ACHN (cell line): ENCODE measurements at places on chromosomes 5 and 9.

GRCh38 chr5:141547488-141547887, 58.6 kb downstream of the PCDHGC5 start:
- peak; percentile 36 for DNase-seq

DNA sequence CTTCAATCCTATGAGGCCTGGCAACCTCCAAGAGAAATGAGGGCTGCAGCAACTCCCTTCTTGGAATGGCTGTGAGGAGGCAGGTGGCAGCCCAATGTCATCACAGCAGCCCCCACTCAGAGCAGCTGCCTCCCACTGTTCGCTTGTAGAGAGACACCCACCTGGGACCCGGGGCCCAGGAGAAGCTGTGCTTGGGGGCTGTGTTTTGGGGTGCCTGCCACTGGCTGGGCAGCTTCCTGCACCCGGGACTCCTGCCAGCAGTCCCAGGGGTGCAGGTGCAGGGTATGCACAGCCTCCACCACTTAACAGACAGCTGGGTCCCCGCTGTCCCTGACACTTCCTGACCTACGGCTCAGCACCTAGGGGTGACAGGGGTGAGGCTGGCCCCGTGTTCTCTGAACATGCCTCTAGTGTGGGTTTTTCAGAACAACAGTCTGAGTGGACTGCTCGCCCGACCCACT, 26.2 kb downstream of the NIPAL4 start:
- no peak for DNase-seq

DNA sequence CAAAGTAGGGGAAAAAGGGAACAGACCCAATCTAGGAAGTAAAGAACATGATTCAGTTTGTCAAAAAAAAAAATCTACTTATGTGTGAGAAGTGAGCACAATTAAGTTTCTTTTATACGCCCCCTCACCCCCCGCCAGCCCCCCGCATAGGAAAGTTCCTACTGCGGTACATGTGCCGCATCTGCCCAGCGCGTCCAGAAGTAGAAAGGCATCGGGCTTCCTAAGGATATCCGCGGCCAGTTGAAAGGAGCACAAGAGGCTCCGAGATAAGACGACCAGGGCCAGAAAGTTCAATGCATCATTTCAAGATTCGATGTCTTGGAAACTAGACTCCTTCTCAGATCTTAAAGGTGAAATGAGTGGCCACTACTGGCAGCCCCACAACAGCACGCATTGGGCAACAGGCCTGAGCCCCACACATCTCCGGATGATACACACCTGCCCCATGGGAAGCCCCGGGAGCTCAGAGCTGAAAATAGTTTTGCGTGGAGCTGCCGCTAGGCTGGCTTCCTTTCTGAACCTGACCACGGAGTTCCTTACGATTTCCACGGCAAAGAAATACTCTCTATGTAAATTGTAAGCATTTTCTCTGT, 203.9 kb downstream of the RAB3C start:
- DNase-seq: no peak

DNA sequence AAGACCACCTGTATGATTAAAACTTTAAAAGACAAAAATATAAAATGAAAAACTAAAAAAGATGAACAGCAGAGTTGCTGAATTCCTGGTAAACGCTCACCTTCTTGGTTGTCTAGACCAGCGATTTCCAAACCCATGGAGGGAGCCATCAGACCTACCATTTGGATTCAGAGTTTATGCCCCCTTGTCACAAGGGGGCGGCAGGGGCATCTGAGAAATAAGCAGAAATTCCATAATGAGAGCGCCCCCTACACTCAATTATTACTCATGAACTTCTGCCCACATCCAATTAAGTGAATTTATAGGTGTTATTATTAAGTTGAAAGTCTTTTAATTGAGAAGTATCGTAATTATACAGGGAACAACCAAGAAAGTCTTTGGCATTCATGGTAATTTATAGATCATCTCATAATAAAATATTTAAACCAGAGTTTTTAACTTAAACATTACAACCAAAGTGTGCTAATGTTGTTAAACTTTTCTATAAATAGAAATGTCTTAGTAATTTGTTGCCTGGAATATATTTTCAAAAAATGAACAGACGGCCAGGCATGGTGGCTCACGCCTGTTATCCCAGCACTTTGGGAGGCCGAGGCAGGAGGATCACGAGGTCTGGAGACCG, 35.2 kb upstream of the SPATA31C2 start:
- peak; percentile 85 for DNase-seq

- no peak for DNase-seq
These were observed 637.8 kb upstream of the WWC1 start for GRCh38 chr5:167653645-167654106.

- no peak for DNase-seq
These were observed 26.0 kb downstream of the ELL2 start for GRCh38 chr5:95935553-95936100.

DNA sequence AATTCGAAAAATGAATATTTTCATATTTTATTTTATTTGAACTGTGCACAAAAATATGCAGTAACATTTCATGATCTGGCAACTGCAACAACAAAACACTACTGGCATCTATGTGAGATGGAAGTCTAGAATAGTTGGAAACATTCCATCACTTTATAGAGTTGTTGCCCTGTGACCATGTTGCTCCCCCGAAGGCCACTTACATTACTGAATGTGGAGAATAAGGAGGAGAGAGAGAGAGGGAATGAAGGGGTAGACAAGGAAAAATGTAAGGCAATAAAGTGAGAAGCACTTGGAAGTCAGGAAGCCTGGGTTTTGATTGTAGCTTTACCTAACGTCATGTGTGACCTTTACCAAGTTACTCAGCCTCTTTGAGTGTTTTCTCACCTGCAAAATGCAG, 437.2 kb upstream of the EDIL3 start:
- DNase-seq: no peak

GRCh38 chr5:136518814-136519213, 153.5 kb upstream of the TRPC7 start:
- DNase-seq: no peak

- DNase-seq: no peak
These were observed 181.1 kb upstream of the ELAVL2 start for GRCh38 chr9:24007185-24007584.

GRCh38 chr5:157546456-157547100, 29.0 kb downstream of the ADAM19 start:
- DNase-seq: no peak

DNA sequence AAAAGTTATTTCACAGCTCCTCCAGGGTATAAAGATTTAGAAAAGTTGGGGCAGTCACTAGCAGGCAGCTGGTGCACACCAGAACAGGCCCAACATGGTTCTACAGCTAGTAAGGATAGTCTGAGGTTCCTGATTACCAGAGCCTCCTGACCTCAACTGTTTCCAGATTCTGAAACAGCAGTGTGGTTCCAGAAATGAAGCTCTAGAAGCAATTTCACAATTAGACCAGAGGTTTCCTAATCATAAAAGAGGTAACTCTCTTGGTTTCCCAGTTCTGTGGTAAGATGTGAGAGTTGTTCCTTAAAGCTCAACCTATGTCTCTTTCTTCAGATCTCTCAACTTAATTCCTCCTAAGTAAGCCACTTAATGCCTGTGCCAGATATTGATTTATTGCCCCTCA, 11.9 kb downstream of the AGTPBP1 start:
- no peak for DNase-seq

- DNase-seq: no peak
These were observed 80.4 kb upstream of the MARCHF11 start for GRCh38 chr5:16260000-16260399.

GRCh38 chr9:133707065-133707762, 30.9 kb downstream of the SARDH start:
- DNase-seq: no peak

- DNase-seq: peak; percentile 8
These were observed 247.1 kb upstream of the ANKRD55 start for GRCh38 chr5:56480078-56480704.

DNA sequence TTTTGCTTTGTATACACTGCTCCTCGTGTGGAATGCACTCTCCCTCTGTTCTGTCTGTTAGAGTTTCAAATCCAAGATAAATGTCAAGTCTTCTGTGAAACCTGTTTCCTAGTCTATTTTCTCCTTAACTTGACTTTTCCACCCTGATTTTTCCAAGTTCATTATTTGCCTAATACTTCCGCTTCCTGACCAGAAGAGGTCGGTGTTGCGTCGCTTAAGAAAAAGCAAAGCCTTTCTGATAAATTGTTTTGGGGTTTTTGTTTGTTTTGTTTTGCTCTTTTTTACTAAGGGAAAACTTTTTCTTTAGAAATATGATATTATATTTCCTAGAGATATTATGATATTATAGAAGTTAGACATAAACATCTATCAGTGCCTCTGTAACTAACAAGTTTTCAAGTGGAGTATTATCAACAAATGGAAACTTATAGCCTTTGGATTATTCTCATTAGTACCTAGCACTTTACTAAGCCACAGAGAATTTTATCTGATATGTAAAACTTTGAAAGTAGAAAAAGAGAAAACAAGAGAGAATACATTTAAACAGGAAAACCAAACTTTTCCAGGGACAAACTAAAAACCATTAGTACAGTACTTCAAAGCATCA, 55.8 kb downstream of the PHAX start:
- DNase-seq: peak; percentile 46

- DNase-seq: peak; percentile 73
These were observed 36.6 kb downstream of the SEMA4D start for GRCh38 chr9:89461265-89461664.

DNA sequence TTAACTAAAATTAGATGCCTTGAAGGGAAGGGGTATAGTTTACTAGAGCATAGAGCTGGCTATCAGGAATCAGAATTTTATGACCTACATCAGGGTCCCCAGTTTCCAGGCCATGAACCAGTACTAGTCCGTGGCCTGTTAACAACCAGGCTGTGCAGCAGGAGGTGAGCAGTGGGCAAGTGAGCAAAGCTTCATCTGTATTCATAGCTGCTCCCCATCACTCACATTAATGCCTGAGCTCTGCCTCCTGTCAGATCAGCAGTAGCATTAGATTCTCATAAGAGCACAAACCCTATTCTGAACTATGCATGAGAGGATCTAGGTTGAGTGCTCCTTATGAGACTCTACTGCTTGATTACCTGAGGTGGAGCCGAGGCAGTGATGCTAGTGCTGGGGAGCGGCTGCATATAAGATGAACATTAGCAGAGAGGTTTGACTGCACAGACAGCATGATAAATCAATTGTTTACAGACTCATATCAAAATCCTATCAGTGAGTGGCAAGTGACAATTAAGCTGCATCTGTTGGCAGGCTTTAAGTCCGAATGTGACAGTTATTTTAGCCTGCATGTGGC, 44.6 kb downstream of the TAF11L14 start:
- DNase-seq: no peak

DNA sequence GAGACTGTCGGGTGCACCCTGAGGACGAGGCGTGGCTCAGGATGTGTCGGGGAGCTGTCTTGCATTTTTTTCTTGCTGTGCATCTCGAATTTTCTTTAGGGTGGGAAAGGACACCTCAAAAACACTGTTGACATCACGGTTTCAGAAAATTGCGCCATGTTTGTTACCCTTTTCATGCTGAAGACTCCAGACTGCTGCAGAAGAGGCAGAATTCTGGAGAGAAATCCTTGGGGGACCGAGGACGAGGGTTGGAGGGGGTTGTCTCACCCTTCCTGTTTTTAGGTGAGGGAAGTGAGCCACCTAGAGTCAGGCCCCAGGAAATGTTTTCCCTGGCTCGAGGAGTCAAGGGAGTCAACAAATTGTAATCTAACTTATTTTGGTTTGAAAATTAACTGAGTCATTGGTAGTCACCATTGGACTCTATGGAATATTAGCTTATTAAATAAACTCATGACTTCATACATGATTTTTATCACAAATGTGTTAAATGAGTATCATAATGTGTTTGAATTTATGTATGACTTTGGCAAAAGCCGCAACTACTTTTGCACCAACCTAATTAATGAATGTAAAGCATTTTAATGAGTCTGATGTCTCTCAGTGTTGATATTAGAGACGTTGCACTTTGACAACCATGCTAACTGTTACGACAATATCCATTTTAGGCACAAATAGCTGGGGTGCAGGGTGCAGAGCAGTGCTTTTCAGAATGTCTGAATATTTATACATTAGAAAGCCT, 724 bp upstream of the LYSMD3 start:
- peak; percentile 74 for DNase-seq

DNA sequence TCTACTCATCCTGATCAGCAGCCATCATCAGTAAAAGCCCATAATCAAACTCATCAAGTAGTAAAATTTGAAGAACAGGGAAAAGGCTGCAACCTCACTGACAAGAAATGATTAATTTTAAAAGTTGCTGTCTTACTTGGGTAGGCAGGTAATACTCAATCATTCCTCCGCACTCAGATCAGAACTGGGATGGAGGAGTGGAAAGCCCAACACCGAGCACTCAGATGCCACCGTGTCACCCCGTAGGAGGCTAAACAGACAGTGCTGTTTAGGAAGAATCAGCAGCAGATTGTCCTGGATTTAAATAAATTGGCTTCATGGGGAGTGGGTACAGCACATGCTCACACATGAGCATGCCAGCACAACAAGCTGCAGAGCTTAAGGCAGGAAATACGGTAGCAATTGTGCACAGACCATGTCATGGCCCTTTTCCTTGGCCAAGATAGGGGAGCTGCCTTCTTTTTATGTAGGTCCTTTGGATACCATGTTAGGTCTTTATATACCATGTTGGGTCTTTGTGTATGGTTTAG, 92.6 kb upstream of the CDH6 start:
- DNase-seq: no peak

DNA sequence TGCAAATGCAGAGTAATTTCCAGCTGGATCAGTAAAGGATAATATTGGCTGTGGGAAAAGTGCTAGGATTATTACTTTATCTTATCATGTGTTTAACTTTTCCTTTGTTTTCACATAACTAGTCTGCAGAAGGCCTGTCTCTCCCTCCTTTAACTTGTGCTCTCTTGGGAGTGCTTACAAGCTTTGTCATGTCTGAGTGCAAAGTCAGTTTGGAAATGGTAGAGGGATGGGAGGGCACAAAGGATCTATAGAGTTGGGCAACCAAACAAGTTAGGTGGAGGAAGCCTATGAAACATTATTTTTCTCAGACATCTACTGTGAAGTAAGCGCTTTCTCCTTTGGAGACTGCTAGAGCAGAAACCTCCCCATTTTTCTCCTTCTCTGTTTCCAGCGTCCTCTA, 308.8 kb downstream of the ARHGAP26 start:
- no peak for DNase-seq

- DNase-seq: no peak
These were observed 68.2 kb downstream of the SLC1A1 start for GRCh38 chr9:4558371-4558998.

DNA sequence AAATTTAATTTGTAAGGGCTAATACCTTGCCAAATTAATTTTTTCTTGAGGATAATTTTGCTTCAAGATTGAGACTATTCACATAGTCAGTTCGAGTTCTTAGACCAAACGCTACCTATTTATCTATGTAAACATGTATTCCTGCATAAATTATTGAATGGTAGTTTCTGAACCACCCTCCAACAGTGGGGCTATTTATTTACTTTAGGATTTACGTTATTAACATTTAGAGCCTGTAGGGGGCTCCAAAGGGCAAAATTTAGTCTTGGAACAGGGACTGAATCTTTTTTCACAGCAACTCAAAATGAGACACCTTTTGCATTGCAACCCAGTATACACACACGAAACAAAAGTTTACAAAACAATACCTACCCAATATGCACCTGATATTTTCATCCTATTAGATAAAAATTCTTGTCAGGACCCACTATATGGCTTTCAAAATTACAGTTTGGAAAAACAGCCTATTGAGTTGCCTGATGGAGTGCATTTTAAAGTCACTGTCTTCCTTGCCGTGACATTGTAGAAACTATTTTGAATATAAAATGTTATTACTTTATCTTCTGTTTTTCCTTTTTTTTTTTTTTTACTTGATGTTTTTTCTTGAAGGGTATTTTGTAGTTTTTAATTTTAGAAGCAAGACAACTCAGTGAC, 47.1 kb upstream of the POU4F3 start:
- DNase-seq: peak; percentile 59

GRCh38 chr5:116564312-116564711, 10.3 kb downstream of the SEMA6A start:
- no peak for DNase-seq

- DNase-seq: no peak
These were observed 55.7 kb upstream of the FAM120AOS start for GRCh38 chr9:93509084-93509483.
